Stimulated activated CD4-positive, alpha-beta T cell treated with anti-CD3 and anti-CD28 coated beads, TNF-alpha, amount 100 ng/mL, for 24 hours (primary cell): ENCODE measurements at places on chromosomes 2 and 18.

DNA sequence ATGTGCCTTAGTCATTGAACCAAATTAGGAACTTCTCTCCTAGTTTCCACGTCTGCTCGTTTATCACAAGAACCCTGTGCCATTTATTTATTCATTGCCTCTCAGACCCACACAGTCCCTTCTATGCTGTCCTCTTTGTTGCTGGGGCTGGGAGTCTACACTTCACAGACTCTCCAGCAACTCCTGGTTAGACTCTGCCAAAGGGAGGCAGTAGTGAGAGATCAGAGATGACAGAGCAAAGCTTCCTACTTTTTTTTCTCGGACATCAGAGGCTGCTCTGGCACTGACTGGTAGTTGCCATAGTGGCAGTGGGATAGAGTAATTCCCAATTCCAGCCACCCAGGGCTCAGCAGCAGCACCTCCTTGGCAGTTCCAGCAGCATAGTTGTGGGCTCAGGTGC lies 277.5 kb downstream of the BCL11A start:
- DNase-seq = no peak

GRCh38 chr18:79339094-79339908 lies 56.4 kb upstream of the NFATC1 start:
- no peak for DNase-seq

- DNase-seq = no peak
Observed at GRCh38 chr18:3499501-3499900, 49.5 kb downstream of the TGIF1 start.

DNA sequence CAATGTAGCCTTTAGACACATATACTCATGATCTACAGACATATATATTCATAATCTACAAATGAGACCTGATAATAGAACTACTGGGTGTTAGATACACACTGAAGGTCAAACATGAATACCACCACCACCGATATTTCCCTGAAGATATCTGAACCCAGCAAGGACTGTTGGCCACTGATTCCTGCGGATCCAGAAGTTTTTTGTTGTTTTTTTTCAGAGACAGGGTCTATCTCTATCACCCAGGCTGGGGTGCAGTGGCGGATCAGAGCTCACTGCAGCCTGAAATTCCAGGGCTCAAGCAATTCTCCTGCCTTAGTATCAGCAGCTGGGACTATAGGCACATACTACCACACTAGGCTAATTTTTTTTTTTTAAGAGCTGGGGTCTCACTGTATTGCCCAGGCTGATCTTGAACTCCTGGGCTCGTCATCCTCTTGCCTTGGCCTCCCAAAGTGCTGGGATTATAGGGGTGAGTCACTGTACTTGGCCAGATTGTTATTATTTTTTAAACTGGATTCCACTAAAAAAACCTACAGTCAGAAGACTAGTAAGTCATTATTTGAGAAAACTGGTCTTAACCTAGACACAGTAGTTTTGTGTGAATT lies 1.8 kb downstream of the METTL5 start:
- DNase-seq = no peak
